ENCODE measurements at places on chromosomes 5 and 9.

GRCh38 chr9:33177639-33178038 is 10.5 kb upstream of the B4GALT1 start:
- no peak for DNase-seq

DNA sequence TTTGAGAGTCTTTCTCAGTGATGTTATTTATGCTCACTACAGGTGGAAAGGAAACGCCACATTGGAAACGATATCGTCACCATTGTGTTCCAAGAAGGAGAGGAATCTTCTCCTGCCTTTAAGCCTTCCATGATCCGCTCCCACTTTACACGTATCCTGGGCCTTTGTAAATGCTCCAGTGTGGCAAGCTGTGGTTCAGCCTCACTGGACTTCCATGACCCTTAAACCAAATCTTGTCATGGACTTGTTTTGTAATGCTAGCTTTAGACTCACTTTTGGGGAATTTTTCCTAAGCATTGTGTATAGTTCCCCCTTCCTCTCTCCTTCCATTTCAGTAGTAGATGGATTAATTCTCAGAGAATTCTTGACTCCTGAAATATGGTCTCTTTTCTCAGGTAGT is 60.9 kb upstream of the SLC2A8 start:
- no peak for DNase-seq

GRCh38 chr5:127766676-127767335 is 63.6 kb downstream of the CCDC192 start:
- DNase-seq = peak; percentile 9

- DNase-seq = no peak
These were observed 60.1 kb upstream of the HSPA9 start for GRCh38 chr5:138635265-138635664.

GRCh38 chr5:34756781-34757624 is 82.0 kb upstream of the TTC23L start:
- DNase-seq = no peak

GRCh38 chr5:59617186-59617771 is 276.2 kb downstream of the PDE4D start:
- DNase-seq = no peak

DNA sequence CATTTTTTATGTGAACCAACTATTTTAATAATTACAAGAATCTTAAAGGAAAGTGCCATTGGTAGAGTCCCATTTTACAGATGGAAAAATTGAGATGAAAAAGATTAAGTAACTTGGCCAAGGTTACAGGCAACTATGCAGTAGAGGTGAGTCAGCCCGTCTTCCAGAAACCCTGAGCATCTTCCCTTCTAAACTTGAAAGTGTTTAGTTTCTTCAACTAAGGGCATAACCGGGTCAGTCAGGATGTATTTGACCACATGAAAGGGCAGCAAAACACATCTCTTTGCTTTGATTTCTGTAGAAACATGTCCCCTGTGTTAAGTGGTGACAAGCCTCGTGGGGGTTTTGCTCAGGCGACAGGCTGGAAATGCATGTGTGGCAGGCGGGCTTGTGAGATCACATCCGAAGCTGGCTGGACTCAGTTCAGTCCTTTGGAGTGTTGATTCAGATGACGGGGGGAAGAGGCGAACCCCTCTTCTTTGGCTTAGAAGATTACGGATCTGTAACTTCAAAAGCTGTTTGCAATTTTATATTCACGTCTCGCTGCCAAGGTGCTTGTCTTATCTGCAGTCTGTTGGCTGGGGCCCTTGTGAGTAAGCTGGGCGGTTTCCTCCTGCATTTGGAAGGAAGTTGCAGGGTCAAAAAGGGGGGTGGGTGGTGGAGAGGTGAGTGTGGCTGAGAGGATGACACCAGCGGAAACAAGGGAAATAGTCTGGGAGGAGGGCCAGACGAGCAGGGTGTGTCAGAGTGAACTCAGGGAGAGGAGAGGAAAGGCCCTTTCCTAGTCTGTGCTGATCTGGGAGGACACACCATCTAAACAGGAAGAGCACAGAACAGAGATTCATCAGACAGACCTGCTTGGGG is 78.9 kb upstream of the RPS23 start:
- DNase-seq = peak; percentile 42

DNA sequence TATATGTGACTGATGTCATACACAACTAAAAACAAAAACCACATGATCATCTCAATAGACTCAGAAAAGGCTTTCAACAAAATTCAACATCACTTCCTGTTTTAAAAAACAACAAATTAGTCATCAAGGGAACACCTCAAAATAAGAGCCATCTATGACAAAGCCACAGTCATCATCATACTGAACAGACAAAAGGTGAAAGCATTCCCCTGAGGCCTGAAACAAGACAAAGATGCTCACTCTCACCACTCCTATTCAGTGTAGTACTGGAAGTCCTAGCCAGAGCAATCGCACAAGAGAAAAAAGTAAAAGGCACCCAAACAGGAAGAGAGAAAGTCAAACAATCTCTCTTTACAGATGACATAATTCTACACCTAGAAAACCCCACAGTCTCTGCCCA is 893.5 kb upstream of the EDIL3 start:
- no peak for DNase-seq

DNA sequence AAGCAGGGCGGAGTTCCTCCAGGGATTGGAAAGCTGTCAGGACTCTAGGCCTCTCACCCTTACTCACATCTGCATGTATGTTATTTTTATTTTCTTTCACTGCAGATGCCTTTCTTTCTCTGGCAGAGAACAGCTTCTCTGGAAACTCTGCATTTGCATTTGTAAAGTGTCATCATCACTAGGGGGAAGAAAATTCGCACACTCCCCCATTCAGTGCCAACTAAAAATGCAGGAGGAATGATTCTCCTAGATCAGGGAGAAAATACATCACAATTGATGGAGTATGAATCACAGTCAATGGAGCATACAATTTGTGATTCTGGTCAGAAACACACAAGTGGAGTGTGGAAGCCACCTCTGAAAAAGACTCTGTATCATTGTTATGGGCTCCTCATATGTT is 351.4 kb upstream of the FTMT start:
- no peak for DNase-seq

GRCh38 chr5:65305913-65306312 is 175.8 kb downstream of the ADAMTS6 start:
- DNase-seq = no peak

GRCh38 chr5:37272511-37272910 is 23.3 kb upstream of the CPLANE1 start:
- DNase-seq = no peak

GRCh38 chr9:76180541-76180940 is 213.7 kb downstream of the RFK start:
- no peak for DNase-seq

GRCh38 chr9:101601904-101602765 is 7.4 kb upstream of the PPP3R2 start:
- peak; percentile 51 for DNase-seq

- DNase-seq = no peak
These were observed 22.7 kb downstream of the OR2S2 start for GRCh38 chr9:35935261-35935660.

DNA sequence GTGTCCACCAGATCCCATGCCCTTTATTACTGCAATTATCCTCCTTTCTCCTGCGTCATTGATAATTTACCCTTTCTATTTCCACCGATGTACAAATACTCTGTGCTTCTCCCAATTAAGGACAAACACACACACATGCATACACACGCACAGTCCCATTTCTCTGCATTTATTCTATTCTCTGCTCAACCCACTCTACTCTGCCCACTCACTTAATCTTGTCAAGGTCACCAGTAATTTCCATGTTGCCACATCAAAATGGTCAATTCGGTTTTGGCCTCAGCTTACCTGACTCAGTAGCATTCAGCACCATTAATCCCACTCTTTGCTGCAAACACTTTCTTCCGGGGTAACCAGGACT is 14.6 kb upstream of the STRBP start:
- DNase-seq = no peak

DNA sequence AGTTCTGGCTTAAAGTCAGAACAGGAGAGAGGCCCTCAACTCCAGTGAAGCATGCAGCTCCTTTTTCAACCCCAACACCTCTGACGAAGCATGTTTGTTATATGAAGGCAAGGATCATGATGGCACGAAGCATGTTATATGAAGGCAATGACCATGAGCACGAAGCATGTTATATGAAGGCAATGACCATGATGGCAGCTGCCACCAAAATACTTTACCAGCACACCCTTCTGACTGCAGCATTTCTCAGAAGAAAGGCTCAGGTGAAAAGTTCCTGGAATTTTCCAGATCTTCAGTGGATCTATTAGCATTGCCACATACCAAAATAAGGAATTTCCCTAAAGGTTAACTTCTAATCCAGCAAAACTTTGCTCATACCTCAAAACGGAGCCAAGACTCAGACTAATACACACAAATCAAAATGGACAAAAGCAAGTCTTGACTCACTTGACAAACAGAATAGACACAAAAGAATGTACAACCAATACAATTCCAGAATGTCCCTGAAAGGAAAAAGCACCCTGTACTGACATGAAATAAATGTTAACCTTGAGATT is 217.4 kb downstream of the FANCC start:
- no peak for DNase-seq

Measured in inflammatory macrophage (primary cell).